ENCODE measurements at places on chromosomes 16 and 17. TPM values are rescaled to one million over a fixed set of nuclear protein-coding genes. Genes with fewer than 3 reads are reported as not detected.

The WNT3 gene
- 0.82 TPM for total RNA-seq

The TEX19 gene
- not detected for total RNA-seq

DNA sequence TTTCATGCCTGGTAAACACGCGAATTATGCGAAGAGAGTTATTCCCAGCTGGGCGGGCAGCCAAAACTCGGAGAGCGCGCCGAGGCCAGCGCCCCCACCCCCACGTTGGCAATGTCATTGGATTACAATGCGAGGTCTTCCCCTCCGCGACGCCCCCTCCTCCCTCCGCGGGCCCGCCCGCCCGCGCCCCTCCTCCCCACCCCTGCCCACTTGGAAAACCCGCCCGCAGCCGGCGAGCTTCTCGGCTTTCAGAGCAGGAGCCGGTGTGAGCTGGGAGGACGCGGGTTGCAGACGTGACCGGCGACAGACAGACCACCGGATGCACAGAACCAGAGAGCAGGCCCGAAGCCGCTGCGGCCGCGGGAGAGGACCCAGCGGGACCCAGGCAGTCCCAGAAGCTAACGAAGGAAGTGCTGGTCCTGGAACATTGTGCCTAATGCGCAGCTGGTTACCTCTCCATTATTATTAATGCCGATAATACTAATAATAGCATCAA lies 4.0 kb downstream of the NOG start:
- no peak for DNase-seq

DNA sequence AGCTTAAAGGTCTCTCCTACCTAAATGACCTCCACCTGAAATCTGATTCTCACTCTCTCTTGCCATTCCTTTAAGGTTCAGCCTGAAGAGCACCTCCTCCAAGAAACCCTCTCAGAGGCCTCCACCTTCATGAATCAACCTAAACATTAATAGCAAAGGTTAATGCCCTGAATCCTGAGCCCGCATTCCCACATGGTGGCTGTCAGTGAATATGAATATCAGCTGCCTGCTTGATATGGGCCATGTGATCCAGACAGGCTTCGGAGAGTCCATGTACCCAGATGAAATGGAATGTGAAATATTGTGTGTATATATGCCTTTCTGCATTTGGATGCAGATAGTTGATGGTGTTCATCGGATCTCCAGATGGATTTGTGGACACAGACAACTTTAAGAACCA lies 317.5 kb downstream of the TOX3 start:
- no peak for DNase-seq

DNA sequence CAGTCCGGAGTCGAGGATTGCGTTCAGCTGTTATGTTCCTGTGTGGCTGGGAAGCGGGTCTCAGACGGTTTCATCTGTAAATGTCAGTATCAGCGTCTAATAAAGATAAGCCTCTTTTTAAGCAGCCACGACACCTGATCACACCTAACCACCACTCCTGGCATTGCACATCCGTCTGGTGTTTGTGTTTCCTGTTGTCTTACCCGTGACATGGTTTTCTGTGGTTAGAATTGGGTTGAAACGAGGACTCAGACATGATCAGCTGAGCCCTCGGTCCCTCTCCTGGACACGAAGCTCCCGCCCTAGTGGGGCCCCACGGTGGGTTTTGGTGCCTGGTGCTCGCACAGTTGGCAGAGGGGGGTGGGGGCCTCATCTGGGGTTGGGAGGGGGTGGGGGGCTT lies 18.3 kb downstream of the CPNE7 start:
- DNase-seq, result no peak

DNA sequence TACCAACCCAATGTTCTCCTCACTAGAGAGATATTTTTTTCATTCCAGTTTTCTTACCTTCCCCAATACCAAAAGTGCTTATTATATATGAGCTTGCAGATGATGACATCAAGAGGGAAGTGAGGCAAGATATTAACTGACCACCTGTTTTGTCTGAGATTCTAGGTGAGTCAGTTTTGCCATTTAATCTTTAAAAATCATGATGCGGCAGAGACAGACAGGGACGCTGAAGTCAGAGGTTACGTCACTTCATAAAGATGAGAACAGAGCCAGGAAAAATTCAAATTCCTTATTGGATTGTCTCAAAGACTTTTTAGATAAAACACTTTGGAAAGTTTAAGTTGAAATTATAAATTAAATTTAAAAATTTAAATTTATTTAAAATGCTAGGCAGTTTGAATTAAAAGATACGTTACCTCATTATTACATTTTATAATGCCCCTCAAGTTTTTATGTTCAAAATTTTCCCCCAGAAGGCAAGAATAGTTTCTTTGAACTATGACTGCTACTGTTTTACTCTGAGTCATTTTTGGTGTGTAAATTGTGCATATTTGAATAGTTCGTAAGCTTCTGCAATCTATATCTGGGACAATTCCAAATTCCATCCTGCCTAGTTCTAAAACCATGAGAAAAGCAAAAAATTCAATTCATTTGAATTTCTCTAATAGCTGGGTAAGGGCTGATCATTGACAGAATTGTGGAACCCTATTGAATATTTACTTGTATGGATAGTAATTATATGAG lies 839.6 kb upstream of the GOT2 start:
- no peak for DNase-seq
